ENCODE measurements at places on chromosomes 2 and 18.

DNA sequence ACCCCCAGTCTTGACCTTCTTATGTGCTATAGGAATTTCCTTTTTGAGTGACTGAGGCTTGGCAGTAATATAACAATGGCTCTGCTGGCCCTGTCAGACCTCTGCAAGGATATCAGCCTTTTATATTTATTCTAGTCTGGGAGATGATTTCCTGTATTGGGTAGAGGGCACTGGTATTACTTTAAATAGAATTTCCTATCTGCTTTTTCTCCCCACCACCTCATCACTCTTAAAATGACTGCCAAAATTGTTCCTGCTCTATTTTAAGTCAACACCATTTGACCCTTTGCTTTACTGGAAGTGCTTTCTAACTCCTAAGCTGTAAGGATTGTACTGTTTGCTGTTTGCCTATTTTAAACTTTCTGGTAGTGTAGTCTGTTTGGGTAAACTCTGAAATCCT is 658.4 kb upstream of the FSHR start:
- no peaks in the 10 kb centered on the region for H3K27me3 ChIP-seq
- H3K27ac ChIP-seq: no peak overlapping the region
- DNase-seq: no peak

- H3K27me3 ChIP-seq: no peaks in the 10 kb centered on the region
- no peak overlapping the region for H3K27ac ChIP-seq
- DNase-seq: no peak
- peaks cover 22% of the 10 kb centered on the region for H3K36me3 ChIP-seq
- H3K4me1 ChIP-seq: peaks cover 53% of the 10 kb centered on the region
- no peak overlapping the region for H3K4me3 ChIP-seq
These were observed 32.9 kb downstream of the SMAD7 start for GRCh38 chr18:48917579-48918517.

- peaks cover 2% of the 10 kb centered on the region for H3K27me3 ChIP-seq
- H3K4me3 ChIP-seq: peak overlapping the region; percentile 31
- peaks cover 21% of the 10 kb centered on the region for H3K4me1 ChIP-seq
- peaks cover 7% of the 10 kb centered on the region for H3K36me3 ChIP-seq
- DNase-seq: no peak
- H3K27ac ChIP-seq: no peak overlapping the region
These were observed 1.4 kb upstream of the IDH1 start for GRCh38 chr2:208256192-208256782.

GRCh38 chr2:200403814-200404213 is 97.3 kb downstream of the SPATS2L start:
- DNase-seq: no peak
- H3K27ac ChIP-seq: peak overlapping the region; percentile 31
- no peaks in the 10 kb centered on the region for H3K27me3 ChIP-seq
- peaks cover 60% of the 10 kb centered on the region for H3K4me1 ChIP-seq

DNA sequence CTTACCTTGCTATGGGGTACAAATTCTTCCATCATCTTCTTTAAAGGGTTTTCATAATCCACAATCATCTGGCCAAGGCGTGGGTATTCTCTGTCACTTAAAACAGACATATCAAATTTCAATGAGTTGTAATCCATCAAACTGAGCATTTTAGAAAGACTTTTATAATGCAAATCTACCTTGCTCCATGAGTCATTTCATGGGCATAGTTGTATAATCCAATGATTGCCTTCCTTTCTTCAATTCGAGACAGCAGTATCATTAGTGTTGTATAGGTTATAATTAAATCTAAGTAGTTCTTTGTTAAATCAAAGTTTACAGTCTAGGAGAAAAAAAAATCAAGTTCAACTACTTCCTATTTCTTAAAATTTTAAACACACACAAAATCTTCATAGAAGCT is 36.3 kb downstream of the NCKAP1 start:
- H3K27me3 ChIP-seq: no peaks in the 10 kb centered on the region
- no peaks in the 10 kb centered on the region for H3K4me1 ChIP-seq
- no peaks in the 10 kb centered on the region for H3K36me3 ChIP-seq
- no peak overlapping the region for H3K27ac ChIP-seq
- H3K4me3 ChIP-seq: no peak overlapping the region
- DNase-seq: no peak

Data from activated T-helper 1 cell treated with anti-CD3 and anti-CD28 coated beads, Interleukin-12 subunit alpha, Interleukin-12 subunit beta, Interleukin-2, Interleukin-4 antibody, amounts not matched to agents 30 ng/mL and 10 ng/mL and 1 ng/mL, durations not matched to agents 14 hours and 24 hours and 36 hours (primary cell).